ENCODE measurements at places on chromosomes 16 and 17.

DNA sequence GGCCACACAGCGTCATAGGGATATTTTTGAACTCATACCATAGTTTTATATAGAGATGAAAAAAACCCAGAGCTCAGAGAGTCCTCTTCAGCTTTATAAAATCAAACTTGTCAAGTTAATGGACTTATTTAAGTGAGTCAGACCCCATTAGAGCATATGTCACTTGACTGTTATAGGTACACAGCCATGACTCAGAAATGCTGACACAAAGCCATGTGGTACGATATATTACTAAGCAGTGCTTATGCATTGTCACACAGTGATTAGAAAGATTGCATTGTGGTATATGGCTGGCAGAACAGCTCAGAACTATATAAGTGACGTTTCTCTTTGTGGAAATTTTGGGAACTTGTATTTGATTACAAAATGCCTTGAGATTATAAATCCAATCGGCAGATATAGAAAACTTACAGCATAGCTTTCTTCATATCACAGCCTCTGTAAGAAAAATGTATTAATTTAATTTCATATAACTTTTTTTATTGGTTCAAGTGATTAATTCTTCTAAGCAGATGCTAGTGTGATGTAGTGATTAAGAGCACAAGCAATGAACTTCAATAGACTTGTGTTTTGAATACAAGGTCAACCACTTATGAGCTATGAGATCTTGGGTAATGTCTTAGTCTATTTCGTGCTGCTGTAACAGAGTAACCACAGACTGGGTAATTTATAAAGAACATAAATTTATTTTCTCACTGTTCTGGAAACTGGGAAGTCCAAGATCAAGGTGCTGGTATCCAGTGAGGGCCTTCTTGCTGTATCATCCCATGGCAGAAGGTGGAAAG, 25.8 kb upstream of the GINS3 start:
- peak; percentile 17 for DNase-seq

DNA sequence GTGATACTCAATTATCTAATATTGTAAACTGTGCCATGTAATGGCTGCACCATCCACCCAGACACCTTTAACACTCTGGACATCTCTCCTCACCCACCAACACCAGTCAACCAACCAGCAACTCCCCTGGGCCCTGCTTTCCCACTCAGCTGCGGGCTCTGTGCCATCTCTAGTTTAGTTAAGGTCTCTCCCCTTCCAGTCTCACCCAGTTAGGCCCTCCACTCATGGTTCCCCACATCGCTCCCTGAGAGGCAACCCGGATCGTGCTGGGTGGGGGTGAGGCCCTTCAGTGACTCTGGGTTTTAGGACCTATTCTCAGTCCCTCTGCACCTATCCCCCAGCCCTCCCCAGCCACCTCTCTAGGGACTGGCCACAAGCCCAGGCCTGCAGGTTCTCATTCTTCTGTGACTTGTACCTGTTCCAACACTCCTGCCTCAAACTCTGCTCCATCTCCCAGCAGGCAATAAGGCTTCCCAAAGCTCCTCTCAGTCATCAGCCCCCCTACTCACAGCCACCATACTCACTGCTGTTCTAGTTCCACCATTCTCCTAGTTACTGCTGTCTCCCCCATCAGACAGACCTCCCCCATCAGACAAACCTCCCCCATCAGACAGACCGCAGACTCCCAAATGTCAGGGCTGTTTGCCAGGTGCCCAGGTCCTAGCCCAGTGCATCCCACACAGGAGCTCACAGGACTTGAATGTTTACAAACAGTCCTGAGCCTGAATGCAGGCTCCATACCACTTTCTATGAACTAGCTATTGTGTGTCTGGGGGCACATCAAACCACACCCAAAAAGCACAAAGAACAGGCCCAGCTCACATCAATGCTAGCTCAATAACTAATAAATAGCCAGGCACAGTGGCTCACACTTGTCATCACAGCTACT, 2.6 kb downstream of the TK2 start:
- no peak for DNase-seq

GRCh38 chr17:15090533-15090932, 174.6 kb downstream of the PMP22 start:
- no peak for DNase-seq

GRCh38 chr16:20515688-20516090, 60.5 kb downstream of the ACSM2B start:
- DNase-seq = no peak

GRCh38 chr16:55179852-55180585, 144.0 kb upstream of the IRX6 start:
- DNase-seq = no peak

GRCh38 chr17:1566505-1567199, 4.1 kb upstream of the PITPNA start:
- no peak for DNase-seq

DNA sequence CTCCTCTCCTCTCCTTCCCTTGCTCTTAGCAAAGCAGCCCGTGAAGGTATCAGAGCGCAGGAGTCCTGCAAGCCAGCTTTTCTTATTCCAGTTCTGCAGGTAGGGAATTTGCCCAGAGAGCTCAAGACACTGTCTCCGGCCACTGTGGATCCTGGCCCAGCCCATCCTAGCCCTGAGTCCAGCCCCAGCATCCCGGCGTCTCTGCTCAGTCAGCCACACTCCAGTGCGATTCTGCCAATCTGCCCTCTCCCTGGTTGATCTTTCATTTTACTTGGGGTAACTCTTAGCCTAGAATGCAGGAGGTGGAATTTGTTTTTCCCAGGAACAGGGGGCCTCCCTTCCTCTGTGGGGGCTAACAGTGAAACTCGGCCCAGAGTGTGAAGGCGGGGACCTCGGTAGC, 176.9 kb upstream of the GSE1 start:
- DNase-seq = no peak

All from HS-27A (cell line).